Stimulated activated CD4-positive, alpha-beta T cell treated with anti-CD3 and anti-CD28 coated beads, Interleukin-4, amount 100 ng/mL, for 24 hours (primary cell): ENCODE measurements at places on chromosomes 3 and 15.

DNA sequence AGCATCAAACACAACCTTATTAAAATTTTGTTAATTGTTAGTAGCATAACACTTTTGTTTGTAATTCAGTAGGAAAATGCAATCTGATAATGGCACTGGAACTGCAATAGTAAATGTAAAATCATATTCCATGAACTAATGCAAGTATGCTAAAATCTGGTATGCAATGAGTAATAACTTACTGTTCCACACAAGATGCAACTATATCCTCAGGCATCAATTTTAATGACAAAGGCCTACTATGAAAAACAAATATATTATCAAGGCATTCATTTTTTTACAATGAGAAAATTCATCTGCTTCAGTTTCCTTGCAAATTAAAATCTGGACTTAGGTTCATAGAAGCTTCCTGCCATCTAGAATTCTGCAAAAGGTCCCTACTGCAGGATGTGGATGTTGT, 1.4 kb upstream of the NSMCE3 start:
- DNase-seq: no peak

DNA sequence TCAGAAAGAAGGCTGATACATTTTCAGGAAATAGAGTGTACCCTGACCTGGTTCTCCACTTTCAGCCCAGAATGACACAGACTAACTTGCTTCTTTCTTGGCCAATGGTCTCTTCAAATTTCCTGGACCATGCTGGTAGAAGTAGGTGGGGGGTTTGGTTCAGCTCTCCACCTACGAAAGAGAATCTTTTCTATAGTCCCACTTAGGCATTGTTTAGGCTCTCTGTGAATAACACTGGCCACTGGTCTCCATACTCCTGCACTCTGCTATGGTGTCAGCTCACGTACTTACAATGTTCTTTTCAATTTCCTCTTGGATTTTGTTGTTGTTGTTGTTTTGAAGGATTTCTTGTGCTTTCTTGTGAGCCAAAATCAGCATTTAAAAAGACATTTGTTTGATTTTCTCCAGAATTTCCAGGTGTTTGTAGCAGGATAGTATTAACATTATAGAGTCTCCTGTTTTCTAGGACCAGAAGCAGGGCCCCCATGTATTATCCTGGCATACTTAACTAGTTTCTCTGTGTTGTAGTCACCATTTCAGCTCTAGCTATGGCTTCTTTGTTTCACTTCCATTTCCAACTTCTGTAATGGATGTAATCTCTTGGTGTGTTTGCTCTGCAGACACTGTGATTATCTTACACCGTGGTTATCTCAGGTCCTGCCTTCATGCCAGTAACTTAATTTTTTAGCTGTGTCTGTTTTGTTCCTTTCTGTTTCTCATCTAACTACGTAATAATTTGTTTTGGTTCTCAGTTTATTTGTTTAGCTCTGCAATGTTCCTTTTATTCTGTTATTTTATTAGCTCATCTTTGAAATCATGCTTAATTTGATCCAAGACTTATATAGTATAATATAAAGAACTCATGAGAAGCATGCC, 61.4 kb downstream of the CHRNA7 start:
- no peak for DNase-seq

- no peak for DNase-seq
These were observed 39.7 kb downstream of the PTH1R start for GRCh38 chr3:46917257-46917656.

GRCh38 chr3:126266291-126266840, 86.0 kb upstream of the ALDH1L1 start:
- no peak for DNase-seq

GRCh38 chr3:4575381-4575780, 82.2 kb downstream of the ITPR1 start:
- DNase-seq: no peak

- no peak for DNase-seq
These were observed 2.2 kb upstream of the MUSTN1 start for GRCh38 chr3:52836986-52837385.

- DNase-seq: no peak
These were observed 100.4 kb downstream of the PPM1L start for GRCh38 chr3:160856450-160856849.

GRCh38 chr15:77064063-77064462, 6.8 kb downstream of the TSPAN3 start:
- DNase-seq: no peak

DNA sequence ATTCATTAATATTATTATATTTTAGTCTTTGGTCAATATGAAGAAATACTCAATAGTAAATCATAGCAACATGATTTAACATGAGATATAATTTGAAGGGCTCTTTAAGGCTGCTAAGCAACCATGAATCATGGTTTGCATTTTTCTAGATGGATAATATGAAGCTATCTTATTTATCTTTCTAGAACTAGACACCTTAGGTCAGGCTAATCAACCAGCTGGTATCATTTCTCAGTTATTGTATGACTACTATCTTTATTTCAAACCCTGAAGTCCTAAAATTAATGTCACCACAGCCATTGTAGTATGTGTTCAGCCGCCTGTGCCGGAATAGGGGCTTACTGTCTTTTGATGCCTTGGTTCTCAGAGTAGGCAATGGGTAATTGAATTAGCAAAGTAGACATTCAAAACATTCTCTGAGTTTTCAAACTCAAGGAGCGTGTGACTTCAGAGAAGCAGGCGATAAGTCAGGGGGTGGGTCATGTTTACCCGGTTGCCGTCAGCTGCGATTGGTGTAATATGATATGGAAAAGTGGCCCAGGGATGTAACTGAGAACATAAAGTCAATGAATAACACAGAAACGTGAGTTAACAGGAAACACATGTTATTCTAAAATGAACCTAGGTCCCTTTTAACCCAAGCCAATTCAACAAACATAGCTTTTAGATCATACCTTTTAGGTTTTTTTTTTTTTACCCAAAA, 93.4 kb upstream of the CTDSPL start:
- no peak for DNase-seq

DNA sequence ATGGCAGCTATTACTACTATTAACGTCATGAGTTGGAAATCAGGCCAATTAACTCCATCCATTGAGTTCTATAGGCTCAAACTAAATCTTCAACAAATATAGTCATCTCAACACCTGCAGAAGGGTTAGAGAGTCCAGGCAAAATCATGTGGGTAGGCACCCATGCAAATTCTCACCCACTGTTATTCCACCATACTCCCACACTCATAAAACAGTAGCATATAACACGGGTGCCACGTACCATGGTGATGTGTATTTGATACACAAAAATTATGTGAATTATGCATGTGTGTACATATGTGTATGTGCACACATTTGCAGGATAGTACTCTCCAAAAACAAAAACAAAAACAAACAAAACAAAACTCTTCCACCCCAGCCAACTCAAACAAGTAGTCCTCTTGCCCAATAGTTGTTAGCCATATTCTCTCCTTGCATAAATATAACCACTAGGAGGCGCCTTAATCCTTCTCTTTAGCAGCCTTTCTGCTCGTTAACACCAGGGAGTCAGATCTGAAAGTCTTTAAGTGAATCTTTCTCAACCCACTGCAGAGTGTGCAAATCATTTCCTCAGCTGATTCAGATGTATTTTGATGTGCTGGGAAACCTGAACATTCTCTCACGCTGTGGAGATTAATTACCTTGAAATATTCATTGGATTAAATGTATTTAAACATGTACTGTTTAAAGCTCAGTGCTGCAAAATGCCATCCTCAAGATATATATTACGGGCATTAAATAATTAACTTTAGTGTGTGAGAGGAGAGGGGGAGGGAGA, 38.0 kb upstream of the COPB2 start:
- no peak for DNase-seq

DNA sequence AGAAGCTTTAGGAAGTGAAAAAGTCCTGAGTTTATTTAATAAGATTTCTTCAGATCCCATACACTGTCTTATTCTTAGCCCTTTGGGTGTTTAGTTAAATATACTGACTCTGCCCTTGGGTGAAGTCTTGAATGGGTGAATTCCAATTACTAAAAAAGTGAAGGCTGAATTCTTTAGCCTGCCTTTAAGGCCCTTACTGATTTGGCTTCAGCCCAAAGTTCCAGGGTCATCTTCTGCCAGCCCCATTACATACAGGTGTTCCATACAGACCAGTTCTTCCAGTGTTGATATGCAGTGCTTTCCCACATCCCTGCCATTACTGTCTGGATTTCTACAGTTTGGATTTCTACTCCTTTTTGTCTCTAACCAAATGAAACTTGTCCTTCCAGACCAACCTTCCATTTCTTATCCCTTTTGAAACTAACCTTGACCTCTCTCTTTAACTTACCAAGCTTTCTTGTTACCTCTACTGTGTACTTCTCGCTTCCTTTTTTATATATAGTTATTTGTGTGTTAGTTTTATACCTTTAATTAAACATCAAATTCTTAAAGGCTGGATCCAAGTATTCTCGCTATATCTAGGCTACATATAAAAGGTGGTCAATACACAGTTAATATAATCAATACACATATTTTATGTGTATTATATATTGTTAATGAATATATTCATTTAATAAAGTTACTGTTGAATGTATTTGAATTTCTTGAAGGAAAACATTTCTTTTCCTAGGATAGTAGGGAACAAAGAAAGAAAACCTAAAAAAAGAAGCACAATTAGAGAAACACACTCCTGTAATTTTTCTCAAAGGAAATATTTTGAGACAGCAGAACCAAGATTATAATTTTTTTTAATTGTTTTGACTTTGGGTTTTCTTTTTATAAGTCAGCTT, 15.0 kb downstream of the MBNL1 start:
- no peak for DNase-seq
